ENCODE measurements at places on chromosomes 11 and 22. TPM values are rescaled to one million over a fixed set of nuclear protein-coding genes. Genes with fewer than 3 reads are reported as not detected.

The AMOTL1 gene
- 1.0 TPM for total RNA-seq

The PCSK7 gene
- total RNA-seq, result 79.3 TPM

The DCHS1 gene
- total RNA-seq, result 0.40 TPM

The OR8A1 gene
- total RNA-seq, result not detected

The POU2AF1 gene
- total RNA-seq, result 5.7 TPM

The TMEM45B gene
- 0.31 TPM for total RNA-seq

The OR5B2 gene
- total RNA-seq, result not detected

The FLRT1 gene
- total RNA-seq, result not detected

The SLC39A13 gene
- 17.3 TPM for total RNA-seq

The OR4A16 gene
- not detected for total RNA-seq

The SCN2B gene
- total RNA-seq, result not detected

The EPS8L2 gene
- 14.3 TPM for total RNA-seq

The SAA2 gene
- total RNA-seq, result not detected

The CHRM1 gene
- total RNA-seq, result not detected

Data from activated CD8-positive, alpha-beta memory T cell treated with anti-CD3 and anti-CD28 coated beads for 36 hours (primary cell).